H54 (cell line): ENCODE measurements at places on chromosomes 12 and 14.

GRCh38 chr14:64946310-64947045 lies 3.9 kb upstream of the GPX2 start:
- no peak for DNase-seq

- no peak for DNase-seq
Observed at GRCh38 chr14:81178063-81178462, 42.7 kb downstream of the GTF2A1 start.

DNA sequence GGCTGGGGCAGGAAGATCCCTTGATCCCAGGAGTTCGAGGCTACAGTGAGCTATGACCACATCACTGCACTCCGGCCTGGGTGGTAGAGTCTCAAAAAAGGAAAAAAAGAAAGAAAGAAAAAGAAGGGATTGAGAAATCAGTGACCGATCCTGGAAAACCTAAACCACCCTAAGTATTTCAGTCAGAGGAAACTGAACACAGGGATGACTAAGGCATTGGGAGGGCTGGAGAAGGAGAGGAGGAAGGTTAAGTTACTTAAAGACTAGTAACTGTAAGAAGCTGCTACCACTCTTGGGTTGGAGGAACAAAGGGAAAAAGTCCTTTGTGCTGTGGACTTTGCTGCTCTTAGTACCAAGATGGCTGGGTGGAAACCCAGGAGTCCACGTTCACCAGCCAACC lies 10.6 kb downstream of the HHIPL1 start:
- DNase-seq: no peak

GRCh38 chr14:30569903-30570226 lies 10.9 kb downstream of the G2E3 start:
- no peak for DNase-seq

DNA sequence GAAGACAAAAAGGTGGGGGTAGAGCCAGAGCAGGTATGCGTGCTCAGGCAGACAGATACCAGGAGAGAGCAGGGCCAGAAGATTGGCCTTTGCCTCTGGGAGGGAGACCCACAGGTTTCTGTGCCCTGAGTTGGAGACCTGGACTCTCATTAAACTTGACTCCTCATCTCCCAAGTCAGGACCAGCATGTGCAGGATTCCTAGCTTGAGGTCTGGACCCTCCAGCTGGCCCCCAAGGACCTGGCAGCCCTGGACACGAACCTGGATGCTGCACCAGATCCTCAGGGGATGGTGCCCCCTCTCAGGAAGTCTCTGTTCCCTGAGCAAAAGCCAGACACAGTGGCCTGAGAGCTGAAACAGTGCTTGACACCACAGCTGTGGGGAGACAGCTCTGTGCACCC lies 10.5 kb upstream of the KRT73 start:
- DNase-seq: no peak

DNA sequence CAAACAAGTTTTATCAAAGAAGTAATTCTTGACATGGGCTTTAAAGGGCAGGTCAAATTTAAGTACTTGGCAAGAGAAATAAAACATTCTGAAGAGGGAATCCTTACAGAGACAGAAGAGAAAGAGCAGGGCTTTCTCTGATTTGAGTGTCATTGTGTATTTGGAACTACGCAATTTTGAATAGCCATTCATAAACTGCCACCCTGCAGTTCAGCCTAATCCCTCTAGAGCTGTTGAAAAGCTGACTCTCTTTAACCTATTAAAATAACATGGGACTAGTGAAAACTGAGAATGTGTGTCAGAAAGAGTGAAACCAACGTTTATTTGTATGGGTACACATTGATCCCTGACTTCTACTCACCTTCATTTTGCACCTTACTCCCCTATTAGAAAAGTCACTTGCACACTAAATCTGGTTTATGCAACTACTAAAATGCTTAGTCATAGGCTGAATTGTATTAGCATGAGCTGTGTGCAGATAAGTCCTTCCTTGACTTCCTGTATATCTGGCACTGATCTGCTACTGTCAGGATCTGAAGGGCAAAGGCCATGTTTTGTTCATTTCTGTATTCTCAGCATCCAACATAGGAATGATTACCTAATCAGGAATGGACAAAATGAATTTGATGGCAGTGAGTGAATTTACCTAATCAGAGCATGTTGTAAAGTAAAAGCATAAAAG lies 458.9 kb downstream of the NOVA1 start:
- DNase-seq: no peak

DNA sequence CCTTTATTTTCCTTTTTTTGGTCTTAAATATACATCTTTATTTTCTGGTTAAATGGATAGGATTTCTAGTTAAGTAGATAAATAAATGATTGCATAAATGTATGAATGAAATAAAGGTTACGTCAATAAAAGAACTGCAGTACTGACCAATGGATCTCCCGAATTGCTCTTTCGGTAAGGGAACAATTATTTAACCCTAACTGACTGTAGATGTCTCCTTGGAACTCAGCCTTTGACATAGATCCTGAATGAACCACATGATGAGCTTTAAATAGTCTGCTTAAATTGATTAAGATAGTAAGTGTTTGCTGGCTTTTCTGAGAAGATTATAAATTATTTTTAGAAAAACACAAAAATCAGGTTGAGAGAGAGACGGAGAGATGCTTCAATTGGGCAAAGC lies 391.0 kb upstream of the SYT1 start:
- no peak for DNase-seq

DNA sequence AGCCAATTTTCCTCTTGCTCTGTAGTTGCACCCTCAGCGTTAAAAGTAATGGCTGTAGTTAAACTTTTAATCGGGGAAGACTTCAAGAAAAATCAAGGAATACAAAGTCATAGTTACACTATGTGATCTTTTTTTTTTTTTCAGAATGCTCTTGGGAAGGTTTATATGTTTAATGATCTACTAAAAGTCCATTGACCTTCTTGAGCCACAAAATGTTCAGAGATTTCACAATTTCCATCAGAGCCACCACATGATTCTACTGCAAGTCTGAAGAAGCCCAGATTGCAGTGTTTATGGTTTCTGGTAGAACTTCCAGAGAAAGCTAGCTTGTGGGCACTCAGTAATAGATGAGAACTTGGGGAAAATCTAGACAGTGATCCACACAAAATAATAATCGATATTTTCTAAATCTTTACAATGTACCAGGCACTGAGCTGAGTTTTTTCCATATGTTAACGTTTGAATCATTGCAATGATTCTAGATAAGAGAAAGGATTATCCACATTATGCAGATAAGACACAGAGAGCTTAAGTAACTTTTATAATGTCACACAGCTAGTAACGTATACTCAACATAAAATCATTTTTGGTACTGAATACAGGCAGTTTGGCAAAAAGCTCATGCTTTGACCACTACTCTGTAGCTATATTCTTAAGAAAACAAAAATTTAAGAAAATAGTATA lies 38.3 kb downstream of the GYS2 start:
- DNase-seq: no peak

DNA sequence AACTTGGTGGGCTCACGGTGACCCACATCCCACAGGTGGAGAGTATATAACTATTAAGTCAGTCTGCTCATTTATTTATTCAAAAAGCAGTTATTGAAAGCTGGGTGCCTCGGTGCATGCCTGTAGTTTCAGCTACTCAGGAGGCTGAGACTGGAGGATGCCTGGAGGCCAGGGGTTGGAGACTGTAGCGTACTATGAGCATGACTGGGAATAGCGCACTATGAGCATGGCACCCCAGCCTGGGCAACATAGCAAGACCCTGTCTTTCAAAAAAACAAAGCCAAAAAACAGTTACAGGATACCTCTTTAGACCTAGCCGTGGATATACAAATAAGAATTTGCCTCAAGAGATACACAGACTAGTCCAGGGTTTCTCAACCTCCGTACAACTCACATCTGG lies 139.8 kb downstream of the ZFP36L1 start:
- no peak for DNase-seq

DNA sequence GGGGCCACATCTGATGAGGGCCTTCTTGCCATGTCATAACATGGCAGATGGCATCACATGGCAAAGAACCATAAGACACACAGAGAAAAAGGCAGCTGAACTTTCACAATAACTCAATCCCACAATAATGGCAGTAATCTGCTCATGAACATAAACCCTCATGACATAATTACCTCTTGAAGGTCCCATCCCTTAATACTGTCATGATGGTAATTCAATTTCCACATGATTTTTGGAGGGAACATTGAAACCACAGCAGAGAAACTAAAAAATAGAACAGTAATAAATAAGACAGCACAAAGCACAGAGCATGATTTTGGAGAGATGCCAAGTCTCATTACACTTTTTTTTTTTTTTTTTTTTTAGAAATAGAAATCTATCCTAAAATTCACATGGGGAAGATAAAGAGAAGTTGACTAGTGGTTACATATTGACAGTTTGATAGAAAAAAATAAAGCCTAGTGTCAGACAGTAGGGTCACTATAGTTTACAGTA lies 61.8 kb upstream of the ATF7IP start:
- DNase-seq: no peak

GRCh38 chr12:78636231-78636855 lies 228.2 kb upstream of the SYT1 start:
- no peak for DNase-seq

DNA sequence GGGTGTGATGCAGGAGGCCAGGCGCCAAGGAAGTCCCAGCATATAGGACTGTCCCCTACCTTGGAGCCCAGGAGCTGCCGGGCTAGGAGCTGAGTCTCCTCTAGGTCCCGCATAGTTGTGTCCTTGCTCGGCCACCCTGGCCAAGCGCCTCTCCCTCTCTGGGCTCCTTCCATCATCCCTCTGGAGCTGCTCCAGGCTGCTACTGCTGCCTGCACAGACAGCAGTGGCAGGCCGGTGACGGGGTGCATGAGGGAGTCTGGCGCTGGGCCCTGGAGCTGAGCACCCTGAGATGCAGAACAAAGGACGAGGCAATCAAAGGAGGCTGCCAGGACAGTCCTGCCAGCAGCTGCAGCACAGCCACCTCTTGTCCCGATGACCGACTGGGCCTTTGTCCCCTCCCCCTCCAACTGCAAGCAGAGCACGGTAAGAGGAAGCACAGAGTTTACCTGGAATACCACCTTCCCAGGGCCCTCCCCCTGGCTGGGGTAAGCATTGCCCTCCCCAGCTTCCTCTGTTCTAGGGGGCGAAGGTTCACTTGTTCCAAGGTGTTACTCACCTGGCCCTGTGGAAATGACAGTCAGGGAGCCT lies 10.4 kb downstream of the DTX1 start:
- no peak for DNase-seq

DNA sequence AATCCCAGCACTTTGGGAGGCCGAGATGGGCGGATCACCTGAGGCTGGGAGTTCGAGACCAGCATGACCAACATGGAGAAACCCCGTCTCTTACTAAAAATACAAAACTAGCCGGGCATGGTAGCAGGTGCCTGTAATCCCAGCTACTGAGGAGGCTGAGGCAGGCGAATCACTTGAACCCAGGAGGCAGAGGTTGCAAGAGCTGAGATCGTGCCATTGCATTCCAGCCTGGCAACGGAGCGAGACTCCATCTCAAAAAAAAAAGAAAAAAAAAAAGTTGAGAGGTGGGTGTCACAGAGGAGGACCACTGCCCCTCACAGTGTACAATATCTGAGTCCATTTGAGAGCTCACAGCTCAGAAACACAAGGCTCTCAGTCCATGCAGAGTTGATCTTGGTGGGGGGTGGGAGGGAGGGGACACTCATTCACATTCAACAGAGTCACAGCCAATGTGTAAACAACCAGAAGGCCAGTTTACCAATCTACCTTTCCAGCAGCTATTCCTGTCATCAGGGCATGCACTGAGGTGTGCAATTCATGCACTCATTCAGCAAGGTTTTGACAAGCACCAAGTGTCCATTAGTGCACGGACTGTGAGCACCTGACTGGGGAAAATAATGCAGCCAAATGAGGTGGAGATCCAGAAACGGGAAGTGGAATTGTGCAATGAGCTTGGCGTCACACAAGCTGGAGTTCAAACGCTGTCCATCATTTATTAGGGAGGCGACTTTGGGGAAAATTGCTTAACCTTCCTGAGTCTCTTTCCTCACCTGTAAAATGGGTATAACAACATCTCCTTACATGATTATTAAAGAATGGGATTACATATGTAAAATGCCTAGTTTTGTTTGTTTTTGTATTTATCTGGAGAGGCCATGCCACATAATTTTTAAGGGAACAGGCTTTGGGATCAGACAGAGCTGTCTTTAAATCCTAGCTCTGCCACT lies 4.4 kb upstream of the EIF5 start:
- no peak for DNase-seq

- DNase-seq: no peak
Observed at GRCh38 chr14:70064136-70064865, 124.5 kb downstream of the SLC8A3 start.

GRCh38 chr14:69610020-69610873 lies 1.1 kb upstream of the SUSD6 start:
- no peak for DNase-seq

DNA sequence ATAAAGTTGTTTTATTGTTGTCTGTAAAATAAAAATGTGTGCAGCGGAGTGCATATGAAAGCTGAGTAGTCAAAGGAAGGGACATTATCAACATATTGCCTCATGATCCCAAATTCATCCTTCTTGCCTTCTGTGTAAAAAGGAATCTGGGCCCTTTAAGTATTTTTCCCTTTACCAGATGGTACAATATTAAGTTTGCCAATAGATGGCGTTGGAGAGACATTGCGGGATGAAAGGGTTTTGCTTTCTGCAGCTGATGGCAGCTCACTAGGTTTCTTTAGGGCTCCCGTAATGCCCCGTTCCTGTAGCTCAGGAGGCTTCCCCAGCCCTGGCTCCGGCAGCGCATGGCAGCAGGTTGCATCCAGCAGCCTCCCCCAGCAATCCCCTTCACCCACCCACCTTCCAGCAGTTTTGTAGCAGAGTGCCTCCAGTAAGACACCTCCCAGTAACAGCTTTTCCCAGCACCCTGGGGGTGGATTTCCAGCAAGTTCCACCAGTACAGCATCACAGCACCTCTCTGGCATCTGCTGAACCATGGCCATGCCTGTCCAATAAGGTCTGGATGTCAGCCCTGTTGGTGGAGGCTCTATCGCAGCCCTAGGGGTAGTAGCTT lies 354.4 kb downstream of the MED13L start:
- no peak for DNase-seq

DNA sequence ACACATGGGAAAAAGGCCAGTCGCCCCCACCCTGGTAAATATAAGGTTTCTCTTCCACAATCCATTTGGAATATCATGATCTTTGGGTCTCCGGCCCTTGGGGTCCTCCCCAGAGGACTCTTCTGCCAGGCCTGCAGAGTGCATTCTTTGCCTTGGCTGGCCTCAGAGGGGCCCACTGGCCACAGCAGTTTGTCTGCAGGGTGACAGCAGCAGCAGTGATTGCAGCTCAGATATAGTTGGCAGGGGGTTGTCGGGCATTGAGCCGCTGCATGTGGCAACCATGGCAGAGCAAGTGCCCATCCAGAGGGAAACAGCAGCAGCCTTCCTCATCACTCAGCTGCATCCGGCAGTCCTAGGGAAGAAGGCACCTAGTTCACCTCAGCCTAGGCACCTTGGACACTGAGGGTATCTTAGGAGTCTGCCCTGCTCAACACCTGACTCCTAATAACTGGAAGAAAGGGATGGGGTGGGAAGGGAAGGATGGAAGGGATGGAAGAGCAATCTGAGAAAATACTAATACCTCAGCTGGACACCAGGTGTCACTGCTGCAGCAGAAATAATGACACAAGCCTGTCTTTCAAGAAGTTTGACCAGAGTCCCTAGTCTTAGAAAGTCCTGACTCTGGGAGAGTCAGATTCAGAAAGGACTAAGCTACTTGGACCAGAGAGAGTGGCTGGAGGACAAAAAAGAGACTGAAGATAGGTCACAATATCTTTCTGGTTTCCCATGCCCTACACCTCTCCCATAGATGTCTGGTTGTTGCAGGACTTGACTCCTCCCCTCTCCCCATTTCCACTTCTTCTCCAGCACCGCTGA lies 8.9 kb downstream of the AJUBA start:
- DNase-seq: no peak
